Coronary artery (tissue), 2 donors: ENCODE measurements at places on chromosomes 1 and 21.

GRCh38 chr1:227416156-227416830 lies 98.0 kb upstream of the CDC42BPA start:
- no peak for DNase-seq

DNA sequence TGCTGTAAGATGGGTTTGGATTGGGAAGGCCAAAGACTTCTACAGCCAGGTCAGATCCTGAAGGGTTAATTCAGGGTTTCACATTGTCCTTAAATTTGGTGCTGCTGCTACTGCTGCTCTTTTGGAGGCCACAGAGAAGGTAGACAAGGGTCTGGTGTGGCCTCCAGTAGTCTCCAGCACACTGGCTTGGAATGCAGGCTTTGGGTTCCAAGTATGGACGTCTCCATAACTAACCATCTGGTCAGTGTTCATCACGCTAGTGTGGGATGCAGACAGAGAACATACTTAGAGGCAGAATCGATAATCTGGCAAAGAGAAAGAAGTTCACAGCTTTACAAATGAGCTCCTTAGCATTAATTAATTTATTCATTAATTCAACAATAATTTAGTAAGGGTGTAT lies 154.1 kb downstream of the ZBTB18 start:
- DNase-seq: no peak

GRCh38 chr1:94599095-94599813 lies 57.7 kb upstream of the F3 start:
- DNase-seq: no peak

- no peak for DNase-seq
These were observed 110.6 kb upstream of the PLPPR5 start for GRCh38 chr1:99115231-99115630.

GRCh38 chr1:179083533-179083932 lies 1.7 kb downstream of the TOR3A start:
- no peak for DNase-seq

DNA sequence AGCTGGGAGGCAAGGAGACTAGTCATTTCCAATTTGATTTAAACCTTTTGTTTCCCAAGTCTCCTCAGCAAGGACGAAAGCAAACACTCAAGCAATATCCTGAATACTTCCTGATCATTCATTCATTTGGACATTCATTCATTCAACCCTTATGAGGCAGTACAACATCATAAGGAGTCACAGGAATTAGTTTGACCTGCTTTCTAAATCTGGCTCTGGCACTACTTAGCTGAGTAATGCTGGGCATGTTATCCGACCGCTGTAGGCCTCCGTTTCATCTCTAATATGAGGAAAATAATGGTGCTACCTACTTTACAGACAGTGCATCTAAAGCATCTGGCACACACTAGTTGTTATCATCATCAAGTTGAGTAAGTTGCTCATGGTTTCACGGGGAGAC lies 11.7 kb downstream of the FAM78B start:
- DNase-seq: no peak

DNA sequence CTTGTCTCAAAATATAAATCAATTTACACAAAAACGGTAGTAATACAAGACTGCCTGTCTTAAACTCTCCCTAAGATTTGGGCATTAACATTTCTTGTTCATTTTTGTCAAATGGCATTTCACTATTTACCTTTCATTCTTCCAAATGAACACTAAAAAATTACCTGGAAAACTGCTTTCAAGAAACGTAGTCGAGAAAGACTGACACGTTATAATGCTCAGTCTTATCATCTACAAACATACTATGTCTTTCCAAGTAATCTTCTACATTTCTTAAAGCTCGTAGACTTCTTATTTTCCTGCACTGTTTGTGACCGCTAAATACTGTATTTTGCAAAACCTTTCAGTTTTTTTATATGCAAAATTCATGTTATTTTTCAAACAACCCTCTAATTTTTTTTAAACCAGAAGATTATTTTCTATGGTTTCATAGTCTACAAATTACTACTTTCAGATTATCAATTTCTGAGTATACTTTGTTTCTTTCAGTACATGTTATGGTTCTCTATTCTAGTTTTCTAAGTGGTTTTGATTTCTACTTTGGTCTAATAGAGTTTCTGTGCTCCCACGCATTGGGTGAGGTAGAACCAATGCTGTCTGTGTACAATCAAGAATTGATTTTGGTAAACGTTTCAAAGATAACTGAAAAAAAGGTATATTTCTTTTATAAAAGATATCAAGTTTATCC lies 336.4 kb downstream of the SMYD3 start:
- DNase-seq: no peak

DNA sequence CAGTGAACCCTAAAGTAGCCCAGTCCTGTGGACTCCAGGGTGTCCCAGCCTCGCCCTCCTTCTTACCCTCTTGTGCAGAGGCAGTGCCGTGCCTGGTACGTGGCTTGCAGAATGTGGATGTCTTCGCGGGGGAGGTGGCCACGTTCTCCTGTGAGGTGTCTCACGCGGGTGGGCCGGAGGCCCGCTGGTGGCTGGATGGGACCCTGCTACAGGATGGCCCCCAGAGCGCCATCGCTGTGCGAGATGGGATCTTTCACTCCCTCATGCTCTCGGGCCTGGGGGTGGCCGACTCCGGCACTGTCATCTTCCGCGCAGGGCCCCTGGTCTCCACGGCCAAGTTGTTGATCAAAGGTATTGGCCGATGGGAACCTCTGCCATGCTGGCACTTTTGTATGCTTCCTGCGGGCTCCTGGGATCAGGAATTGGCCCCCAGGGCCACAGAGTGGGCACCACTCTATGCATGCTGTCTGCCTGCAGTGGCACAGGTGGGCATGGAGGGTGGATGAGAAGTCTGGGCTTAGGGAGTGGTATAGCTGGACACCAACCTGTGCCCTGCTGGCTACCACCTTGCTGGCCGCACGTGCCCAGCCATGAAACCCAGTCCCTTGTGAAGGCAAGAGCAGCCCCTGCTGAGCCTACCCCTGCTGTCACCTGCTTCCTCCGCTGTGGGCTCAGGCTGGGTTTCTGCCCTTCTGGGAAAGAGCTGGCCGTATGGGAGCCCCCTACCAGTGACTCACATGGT lies 92.9 kb downstream of the TRIM11 start:
- no peak for DNase-seq

- DNase-seq: no peak
These were observed 16.6 kb upstream of the AJAP1 start for GRCh38 chr1:4637616-4638344.

DNA sequence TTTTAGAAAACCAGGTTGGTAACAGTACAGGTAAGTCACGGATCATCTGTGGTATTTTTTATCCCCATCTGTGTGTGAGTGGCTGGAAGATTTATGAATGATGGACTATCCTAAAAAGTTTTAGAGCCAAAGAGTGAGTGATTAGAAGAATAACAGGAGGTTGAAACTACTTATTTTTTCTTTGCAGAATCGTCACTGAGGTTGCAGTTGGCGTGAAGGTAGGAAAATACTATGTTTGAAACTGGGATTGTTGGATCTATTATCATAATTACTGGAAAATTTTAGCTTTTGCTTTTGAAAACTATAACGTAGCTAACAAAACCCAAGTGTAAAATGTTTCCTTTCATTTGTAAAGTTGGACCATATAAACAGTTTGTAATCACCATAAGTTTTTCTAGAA lies 1.8 kb downstream of the PTBP2 start:
- no peak for DNase-seq

DNA sequence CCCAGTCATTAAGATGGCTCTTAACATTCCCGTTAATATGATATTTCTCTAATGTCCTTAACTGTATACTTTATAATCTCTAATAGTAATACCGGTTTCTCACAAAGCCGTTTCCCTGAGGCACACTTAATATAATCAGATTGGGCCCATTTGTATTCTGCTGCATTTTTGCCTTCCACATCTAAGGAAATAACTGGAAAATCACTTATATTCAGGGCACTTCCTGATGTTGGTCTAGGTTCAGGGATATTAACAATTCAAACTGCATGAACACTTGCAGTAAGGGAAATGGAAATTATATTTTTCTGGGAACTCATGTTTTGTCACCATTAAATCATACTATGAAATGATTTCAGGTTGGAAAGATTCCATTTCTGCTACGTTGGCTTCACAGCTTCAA lies 119.8 kb downstream of the TPR start:
- no peak for DNase-seq

DNA sequence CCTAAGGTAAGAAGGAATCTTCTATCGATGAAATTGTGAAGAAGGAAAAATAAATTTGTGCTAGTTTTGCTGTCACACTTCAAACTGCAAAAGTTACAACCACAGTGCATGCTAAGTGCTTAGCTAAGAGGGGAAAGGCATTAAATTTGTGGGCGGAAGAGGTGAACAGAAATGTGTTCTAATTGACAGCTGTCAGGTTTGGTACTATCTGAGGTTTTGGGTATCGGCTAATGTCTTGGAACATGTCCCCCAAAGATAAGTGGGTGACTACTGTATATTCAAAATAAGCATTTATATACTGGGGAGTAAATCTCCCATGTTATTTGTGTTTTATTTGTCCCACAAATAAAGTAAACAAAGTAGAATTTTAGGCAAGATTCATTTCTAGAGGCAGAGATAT lies 8.0 kb downstream of the CR1 start:
- DNase-seq: no peak
